ENCODE measurements at places on chromosomes 4 and X.

- no peak for DNase-seq
Measured at GRCh38 chrX:152428120-152428519, 23.0 kb downstream of the GABRA3 start.

- DNase-seq, result no peak
Measured at GRCh38 chrX:125404667-125405160, 85.0 kb downstream of the TEX13C start.

DNA sequence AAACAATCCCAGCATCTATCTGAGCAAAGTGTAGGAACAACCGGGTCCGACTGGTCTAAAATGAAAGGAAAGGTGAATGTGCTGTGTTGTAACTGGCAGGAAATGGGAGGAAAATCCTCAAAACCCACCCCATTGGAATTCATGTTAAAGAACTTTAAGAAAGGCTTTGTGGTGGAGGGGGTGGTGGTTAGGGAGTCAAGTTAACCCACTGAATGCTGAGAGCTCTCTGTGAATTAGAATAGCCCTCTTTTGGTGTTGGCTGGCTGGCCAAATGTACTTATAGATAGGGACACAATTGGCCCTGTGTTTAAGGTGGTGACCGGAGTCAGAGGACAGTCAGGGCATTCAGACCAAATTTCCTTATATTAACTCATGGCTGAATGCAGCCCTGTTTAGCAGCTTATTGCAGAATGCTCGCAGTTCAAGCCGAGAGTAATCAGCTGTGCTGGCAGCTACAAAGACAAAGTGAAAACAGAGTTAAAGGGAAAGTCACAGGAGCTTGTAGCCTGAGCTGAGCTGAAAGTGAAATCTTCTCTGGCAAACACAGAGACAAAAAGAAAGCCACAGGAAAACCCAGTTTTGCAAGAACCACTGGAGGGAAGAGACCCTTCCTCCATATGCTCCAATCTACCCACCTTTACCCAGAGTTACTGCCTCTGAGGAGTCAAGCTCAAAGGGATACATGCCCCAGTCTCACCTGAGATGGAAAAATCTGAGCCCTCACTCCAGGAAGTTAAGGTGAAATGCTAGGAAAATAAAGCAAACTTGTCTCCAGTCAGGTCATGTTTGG lies 38.5 kb upstream of the UGT2B7 start:
- DNase-seq, result no peak

DNA sequence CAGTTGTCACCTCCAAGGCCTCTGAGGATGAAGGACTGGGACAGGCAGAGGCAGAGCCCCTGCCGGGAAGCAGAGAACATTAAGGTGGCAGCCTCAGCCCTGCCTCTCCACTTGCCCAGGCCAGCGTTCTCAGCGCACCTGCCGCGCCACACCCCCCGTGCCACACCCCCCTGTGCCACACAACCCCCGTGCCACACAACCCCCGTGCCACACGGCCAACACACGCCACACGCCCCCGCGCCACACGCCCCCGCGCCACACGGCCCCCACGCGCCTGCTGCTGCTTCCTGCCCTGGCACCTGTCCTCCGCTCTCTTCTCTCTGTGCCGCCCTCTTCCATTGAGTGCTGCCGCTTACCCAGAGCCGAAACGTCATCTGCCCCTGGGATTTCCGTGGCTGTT lies 58.0 kb upstream of the ZFP42 start:
- no peak for DNase-seq

- no peak for DNase-seq
Measured at GRCh38 chrX:32153585-32153984, 1057.8 kb downstream of the DMD start.

DNA sequence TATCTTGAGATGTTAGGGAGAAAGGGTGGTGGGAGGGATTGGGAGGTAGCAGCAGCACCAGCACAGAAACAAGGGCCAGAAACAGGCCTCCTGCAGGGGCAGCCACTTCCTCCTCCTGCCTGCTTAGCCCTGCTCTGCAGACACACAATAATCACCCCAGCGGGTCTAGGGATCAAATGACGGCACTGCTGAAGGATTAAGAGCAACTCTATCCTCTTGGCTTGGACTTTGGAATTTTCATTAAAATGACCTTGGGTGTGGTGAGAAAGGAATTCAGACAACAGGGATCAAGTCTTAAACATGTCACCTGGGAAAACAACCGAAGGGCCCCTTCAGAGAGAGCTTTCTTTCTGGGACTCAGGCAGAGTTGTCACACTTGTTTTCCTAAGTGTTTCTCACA lies 353.4 kb downstream of the SPRY1 start:
- no peak for DNase-seq

GRCh38 chr4:113559947-113560346 lies 201.6 kb downstream of the CAMK2D start:
- DNase-seq, result no peak

GRCh38 chr4:13910556-13910955 lies 283.0 kb upstream of the BOD1L1 start:
- DNase-seq, result no peak

GRCh38 chrX:149571770-149572169 lies 15.5 kb downstream of the MAGEA9B start:
- DNase-seq, result no peak

DNA sequence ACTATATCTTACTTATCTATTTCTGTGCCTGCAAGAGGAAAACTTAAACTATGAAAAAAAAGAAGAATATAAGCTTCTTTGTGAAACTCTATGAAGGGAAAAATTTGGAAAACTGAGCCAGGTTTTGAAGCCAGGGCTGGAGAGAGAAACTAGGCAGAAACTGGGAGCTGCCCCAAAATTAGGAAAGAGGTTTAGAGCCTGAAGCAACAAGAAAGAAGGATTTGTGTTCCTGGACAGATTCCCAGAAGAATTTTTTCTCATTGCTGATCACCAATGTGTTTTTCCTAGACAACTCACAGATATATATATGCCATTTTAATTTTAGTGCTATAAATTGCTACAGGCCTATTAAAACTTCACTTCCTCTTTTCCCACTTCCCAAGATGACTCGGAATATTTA lies 245.0 kb upstream of the GEMIN8 start:
- DNase-seq, result no peak

DNA sequence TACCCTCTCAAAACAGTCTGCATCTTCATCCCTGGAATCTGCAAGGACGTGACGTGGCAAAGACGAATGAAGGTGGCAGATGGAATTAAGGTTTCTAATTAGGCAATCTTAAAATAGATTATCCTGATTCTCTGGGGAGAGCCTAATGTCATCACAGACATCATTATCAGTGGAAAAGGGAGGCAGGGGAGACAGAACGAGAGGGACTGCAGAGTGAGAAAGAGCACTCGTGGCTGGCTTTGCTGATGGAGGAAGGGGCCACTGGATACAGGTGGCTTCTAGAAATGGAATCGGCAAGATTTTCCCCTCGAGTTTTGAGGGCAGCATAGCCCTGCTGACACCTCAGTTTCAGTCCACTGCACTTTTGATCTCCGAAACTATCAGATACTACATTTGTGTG lies 110.6 kb downstream of the ASMT start:
- DNase-seq, result no peak

All from RWPE2 (cell line).